Upper lobe of left lung (tissue), 6 donors: ENCODE measurements at places on chromosomes 1 and 21.

GRCh38 chr1:40948741-40949443 lies 30.6 kb upstream of the CTPS1 start:
- peak; percentile 56 for DNase-seq

GRCh38 chr1:111221633-111222291 lies 5.8 kb upstream of the CHI3L2 start:
- peak; percentile 40 for DNase-seq

GRCh38 chr1:220748936-220749335 lies 814 bp downstream of the MTARC2 start:
- DNase-seq = no peak

DNA sequence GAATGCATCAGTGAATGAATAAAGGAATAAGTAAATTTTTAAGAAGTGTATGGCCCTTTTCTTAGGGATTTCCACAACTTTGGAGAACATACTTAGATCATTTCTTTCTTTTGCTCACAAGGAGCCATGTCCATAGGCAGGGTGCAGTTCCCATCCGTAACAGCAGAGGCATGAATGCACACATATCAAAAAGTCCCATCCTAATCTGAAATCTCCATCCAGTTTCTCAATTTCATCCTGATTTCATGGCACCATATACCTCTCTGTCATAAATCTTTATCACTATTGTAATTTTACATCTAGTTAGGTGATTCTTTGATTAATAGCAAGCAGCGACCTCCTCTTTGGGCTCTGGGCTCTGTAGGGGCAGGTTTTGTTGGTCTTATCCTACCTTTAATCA lies 359.2 kb downstream of the RRAGC start:
- DNase-seq = no peak

GRCh38 chr1:150472601-150473200 lies 14.5 kb upstream of the TARS2 start:
- no peak for DNase-seq

DNA sequence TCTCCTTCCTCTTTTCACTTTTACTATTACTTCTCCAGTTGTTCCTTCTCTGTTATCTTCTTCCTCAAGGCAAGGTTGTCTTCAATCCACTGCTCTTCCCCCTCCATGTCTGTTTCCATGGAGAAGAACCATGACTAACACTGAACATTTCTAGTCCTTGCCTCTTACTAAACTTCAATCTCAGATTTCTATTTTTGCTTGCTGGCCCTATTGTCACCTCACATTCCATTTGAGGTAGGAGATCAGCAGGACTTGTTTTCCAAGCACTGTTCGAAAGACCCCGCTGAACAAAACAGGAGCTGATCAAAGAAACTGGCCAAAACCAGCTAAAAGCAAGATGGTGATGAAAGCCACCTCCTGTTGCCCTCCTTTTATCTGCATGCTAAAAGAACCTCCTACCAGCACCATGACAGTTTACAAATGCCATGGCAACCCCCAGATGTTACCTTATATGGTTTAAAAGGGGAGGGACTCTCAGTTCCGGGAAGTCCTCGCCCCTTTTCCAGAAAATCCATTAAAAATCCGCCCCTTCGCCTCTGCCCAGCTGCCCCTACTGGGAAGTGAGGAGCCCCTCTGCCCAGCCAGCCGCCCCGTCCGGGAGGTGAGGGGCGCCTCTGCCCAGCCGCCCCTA lies 22.6 kb downstream of the GON4L start:
- DNase-seq = peak; percentile 52

- no peak for DNase-seq
Measured at GRCh38 chr1:82819234-82819633, 1018.5 kb downstream of the ADGRL2 start.

DNA sequence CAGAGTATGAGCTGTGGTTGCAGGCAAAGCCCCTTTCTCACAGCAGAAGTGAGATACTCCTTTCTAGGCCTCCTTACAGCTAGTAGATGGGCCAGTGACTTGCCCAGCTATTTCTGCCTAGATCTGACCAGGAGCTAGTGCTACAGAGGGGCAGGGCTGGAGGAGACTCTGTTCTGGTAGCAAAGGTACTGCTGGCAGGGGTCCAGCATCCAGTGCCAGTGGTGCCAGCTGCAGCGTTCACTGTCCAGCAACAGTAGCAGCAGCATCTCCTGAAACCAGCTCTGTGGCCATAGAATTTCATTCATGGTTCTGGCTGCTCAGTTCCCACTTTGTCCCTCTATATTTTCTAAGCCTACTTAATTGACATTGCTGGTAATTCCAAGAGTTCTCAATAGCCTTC lies 62.5 kb upstream of the CNN3 start:
- DNase-seq = no peak

GRCh38 chr1:2971609-2972008 lies 49.7 kb upstream of the ACTRT2 start:
- DNase-seq = peak; percentile 76

GRCh38 chr1:213998785-213999184 lies 11.0 kb downstream of the PROX1 start:
- no peak for DNase-seq

DNA sequence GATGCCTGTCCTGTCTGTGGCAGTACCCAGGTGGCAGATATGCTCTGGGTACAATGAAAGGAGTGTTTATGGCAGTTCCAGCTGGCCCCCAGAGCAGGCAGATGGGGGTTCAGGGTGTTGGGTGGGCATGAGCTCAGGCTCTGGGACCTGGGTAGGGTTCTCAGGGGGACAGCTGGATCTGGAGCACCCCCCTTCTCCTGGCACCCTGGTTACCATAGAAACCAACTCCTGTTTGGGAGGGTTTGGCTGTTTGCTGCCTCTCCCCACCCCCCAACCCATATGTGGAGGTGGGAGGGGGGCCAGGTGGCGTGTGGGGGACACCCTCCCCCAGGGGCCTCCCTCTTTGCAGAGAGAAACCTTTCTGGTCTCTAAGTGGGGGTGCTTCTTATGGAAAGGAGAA lies 7.1 kb downstream of the FOXO6 start:
- DNase-seq = no peak

DNA sequence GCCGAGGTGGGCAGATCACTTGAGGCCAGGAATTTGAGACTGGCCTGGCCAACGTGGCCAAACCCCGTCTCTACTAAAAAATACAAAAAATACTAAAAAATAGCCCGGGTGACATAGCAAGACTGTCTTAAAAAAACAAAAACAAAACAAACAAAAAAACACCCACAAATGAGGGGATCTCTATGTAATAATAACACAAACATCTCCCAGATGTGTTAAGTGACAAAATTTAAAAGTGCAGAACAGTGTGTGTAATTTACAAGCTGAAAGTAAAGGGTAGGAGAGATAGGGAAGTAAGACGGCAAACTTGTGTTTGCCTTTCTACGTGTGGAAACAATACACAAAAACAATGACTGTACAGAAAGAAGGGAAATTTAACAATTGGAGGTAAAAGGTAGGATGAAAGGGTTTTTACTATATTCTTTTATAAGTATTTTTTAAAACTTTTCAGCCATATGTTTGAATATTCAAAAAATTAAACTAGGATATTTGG lies 36.3 kb downstream of the ARID4B start:
- DNase-seq = no peak

DNA sequence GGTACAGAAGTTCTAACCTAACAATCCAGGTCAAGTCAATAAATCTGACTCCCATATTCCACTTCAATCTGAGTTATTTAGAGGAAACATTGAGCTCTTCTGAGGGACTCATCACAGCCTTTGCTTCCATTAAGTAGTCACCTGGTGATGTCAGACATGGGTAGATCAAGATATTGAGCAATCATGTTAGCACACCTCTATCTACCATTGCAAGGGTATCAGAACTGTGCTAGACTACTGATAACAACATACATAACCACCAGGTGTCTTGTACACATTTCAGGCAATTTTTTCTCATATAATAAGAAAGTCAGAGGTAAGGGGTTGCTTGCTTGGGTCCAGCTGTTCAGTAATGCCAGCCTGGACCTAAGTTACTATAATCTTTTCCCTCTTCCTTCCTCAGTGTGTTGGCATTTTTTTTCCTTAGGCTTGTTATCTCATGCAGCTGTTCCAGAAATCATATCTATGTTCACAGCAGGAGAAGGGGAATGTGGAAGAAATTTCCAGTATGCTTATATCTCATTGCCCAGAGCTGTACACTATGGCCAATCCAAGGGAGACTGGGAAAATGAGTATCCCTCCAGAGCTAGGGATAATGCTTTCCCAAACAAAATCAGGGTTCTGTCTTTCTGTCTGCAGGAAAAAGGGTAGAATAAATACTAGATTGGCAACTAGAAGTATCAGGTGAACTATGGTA lies 52.3 kb downstream of the GRIK1 start:
- no peak for DNase-seq
